ENCODE measurements at places on chromosomes 2 and 18.

GRCh38 chr2:17625446-17625845 is 85.0 kb downstream of the VSNL1 start:
- DNase-seq, result no peak

DNA sequence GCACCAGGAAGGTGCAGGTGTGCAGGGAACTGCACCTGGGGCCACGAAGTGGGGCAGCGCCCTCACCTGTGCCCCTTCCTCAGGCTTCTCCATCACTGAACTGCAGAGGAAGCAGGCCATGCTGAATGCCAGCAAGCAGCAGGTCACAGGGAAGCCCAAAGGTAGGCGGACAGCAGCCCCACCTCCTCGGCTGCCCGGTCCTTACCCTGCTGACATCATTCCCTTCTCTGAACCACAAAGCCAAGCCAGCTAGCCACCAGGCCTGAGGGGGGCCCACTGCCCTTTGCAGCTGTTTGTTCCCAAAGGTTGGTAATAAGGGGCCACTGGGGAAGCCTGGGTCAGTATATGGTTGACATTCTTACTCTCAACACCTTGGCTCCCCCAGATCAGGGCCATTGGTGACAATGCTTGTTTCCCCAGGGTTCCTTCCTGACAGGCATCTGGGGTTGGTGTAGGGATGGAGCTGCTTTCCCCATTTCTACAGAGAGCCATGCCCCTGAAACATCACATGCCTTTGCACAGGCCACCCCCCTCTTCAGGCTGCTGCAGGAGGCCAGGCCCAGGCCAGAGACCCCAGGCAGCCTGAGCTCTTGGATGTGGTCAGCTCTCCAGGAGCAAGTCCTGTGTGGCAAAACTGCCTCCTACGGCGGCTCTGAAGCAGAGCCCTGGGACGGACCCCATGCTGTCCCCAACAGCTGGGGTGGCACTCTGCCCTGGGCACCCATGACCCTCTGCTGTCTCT is 47.8 kb downstream of the FAM168B start:
- no peak for DNase-seq

DNA sequence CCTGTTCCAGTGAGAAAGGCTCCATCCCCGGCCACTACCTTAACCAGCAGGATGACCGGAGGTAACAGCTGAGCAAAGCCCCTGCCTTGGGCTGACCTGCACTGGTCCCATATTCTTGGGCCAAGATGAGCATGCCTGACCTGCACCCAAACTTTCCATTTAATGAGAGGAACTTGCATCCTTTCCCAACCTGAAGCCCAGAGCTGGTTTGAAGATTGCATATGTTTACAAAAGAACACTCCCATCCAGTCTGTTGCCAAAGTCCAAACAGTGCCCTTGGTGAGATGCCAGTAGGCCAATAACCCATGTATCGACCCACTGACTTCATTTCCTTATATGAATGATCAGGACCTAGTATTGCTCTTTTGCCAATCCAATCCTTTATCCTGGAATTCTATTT is 5.5 kb upstream of the NPAS2 start:
- DNase-seq, result no peak

- DNase-seq, result no peak
Observed at GRCh38 chr2:9197916-9198315, 8.7 kb upstream of the ASAP2 start.
